ENCODE measurements at places on chromosomes 1 and 21. TPM values are rescaled to one million over a fixed set of nuclear protein-coding genes. Genes with fewer than 3 reads are reported as not detected.

- DNase-seq: no peak
- H3K4me3 ChIP-seq: no peak overlapping the region
- H3K36me3 ChIP-seq: no peaks in the 10 kb centered on the region
- H3K4me1 ChIP-seq: no peaks in the 10 kb centered on the region
Measured at GRCh38 chr1:59408608-59409240, 111.8 kb downstream of the FGGY start.

GRCh38 chr21:28671549-28672195 is 321.0 kb downstream of the LTN1 start:
- H3K27ac ChIP-seq: no peak overlapping the region
- no peaks in the 10 kb centered on the region for H3K36me3 ChIP-seq

The PRAMEF2 gene
- total RNA-seq: not detected

The PYHIN1 gene
- total RNA-seq: 197 TPM

DNA sequence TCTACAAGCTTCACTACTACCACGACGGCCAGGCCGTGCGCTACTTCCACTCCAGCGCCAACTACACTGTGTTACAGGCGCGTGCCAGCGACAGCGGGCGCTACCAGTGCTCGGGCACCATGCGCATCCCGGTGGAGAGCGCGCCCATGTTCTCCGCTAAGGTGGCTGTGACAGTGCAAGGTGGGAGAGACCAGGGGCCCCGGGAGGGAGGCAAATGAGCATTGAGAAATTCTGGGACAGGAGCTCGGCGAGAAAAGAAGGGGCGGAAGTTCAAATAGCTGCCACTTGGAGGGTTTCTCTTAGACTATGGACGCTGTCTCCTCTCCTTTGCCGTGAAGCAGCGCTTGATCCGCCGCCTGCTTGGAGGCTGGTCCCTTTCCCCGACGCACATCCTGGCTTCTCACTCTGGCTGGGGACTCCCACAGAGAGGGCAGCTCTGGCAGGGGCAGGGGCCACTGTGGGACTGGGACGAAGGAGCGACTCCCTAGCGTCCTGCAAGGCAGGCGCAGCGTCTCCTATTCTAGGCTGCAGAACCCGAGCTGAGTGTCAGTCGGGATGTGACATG is 4.6 kb downstream of the FCRLB start:
- H3K4me3 ChIP-seq: peak overlapping the region; percentile 63
- no peaks in the 10 kb centered on the region for H3K36me3 ChIP-seq
- peaks cover 51% of the 10 kb centered on the region for H3K4me1 ChIP-seq
- DNase-seq: peak; percentile 64

The ZYG11B gene
- total RNA-seq: 7.4 TPM

DNA sequence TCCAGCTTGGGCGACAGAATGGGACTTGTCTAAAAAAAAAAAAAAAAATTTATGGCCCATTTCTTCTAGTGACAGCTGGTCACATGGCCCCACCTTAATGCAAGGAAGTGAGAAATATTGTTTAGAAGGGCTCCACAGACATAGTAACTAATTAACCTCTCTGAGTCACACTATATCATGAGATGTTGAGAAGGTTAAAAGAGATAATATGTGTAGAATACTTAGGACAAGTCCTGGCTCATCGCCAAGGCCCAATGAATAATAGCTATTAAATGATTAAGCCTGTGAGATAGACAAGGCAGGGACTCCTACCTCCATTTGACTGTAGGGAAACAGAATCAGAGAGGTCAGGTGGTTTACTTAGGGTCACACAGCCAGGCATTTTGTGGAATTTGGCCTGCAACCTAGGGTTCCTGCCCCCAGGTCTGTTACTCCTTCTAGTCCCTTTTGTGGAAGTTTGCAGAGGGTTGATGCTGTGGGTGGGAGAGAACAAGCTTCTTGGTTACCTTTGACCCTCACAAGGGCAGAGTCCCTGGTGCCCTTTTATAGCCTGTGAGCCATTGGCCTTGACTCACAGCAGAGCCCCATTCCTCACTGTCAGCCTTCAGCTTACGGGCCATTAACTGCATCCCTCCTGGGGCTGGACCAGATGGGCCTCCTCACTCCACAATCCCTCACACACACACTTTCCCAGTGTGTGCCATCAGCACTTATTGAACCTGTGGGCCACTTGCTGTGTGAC is 48.5 kb downstream of the OPRD1 start:
- no peak overlapping the region for H3K4me3 ChIP-seq
- DNase-seq: no peak
- H3K27me3 ChIP-seq: no peaks in the 10 kb centered on the region
- no peaks in the 10 kb centered on the region for H3K4me1 ChIP-seq

DNA sequence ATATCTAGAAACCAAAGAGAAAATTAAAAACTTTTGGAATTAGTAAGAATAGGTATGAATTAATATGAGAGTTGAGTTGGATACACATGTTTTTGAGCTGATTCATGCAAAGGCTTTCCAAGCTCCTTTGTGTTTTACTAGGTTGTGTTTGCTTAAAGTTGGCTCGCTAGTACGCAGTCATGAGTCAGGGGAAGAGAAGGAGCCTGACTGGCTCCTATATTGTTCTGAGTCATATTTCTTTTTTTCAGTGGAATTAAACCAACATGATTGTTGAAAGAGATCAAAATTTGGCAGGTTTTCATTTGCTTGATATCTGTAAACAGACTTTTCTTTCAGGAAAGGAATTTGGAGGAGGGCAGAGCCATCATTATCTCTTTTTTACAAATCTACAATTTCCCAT is 66.7 kb downstream of the MAGI3 start:
- DNase-seq: no peak
- H3K4me1 ChIP-seq: no peaks in the 10 kb centered on the region
- H3K36me3 ChIP-seq: no peaks in the 10 kb centered on the region
- no peak overlapping the region for H3K4me3 ChIP-seq

DNA sequence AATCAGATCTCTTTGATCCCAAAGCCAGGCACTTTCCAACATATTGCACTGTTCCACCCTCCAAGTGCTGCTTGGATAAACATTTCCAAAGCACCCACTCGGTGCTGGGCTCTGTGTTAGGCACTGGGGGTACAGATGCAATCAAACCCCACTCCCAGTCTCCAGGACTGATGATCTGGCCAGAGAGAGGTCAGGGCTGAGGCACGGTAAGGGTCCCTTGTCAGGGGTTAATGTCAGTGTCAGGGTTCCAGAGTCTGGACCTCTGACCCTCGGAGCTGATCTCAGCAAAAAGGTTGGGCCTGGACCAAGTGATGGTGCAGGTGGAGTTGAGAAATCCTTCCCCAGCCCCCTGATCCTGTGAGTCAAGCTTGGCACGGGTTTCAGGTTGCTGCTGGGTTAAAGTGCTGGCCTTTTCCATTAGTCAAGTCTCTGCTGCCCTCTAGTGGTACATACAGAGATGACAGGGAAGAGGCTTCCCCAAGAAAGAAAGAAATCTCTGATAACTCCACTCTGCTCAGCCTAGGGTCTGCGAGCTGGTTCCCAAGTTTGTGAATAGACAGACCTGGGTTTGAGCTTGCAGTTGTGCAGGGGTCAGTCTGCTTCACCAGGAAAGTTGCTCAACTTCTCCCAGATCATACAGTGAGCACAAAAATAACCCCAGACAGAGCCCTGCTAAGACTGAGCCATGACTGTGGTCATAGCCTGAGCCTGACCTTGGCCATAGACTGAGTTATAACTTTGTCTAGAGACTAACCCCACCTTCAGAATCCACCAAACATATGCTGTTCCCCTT is 74.6 kb downstream of the DMRTA2 start:
- no peak for DNase-seq
- H3K4me3 ChIP-seq: no peak overlapping the region
- H3K27ac ChIP-seq: no peak overlapping the region
- no peaks in the 10 kb centered on the region for H3K4me1 ChIP-seq
- H3K27me3 ChIP-seq: no peaks in the 10 kb centered on the region
- H3K36me3 ChIP-seq: no peaks in the 10 kb centered on the region

DNA sequence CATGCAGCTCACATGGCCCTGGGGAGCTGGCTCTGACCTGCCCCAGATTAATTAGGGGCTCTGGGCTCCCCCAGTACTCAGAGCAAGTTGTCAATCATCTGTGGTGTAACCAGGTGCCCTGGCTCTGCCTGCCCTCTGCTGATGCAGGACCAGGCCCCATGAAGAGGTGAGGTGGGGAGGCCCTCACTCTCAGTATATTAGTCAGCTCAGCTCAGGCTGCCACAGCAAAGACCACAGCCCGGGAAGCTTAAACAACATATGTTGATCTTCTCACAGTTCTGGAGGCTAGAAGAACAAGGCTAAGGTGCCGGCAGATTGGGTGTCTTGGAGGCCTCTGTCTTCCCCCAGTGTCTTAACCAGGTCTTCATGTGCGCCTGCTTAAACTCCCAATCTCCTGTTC is 66.5 kb downstream of the FCRL5 start:
- no peak overlapping the region for H3K4me3 ChIP-seq
- no peaks in the 10 kb centered on the region for H3K27me3 ChIP-seq
- H3K36me3 ChIP-seq: no peaks in the 10 kb centered on the region

The ZNF124 gene
- 50.6 TPM for total RNA-seq

- no peaks in the 10 kb centered on the region for H3K27me3 ChIP-seq
- DNase-seq: peak; percentile 53
- H3K27ac ChIP-seq: peak overlapping the region; percentile 71
Measured at GRCh38 chr1:221689138-221689537, 52.8 kb downstream of the DUSP10 start.

DNA sequence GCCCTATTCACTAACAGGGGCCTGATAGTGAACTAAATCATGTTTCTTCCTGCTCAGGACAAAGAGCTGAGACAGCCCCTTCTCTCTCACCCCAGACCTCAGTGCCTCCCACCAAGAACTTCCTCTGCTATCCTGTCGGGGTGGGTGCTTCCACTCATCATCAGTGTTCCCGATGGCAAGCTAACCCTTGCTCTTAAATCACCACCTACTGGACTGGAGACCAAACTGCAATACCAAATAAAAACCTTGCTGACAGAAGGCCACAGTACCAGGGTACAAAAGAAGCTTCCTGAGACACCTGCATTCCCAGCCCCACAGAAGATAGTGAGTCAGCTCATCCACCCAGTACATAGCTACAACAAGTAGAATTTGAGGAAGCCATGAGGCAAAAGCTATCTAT is 799.5 kb downstream of the LTN1 start:
- no peak for DNase-seq
- no peak overlapping the region for H3K27ac ChIP-seq
- H3K27me3 ChIP-seq: no peaks in the 10 kb centered on the region

DNA sequence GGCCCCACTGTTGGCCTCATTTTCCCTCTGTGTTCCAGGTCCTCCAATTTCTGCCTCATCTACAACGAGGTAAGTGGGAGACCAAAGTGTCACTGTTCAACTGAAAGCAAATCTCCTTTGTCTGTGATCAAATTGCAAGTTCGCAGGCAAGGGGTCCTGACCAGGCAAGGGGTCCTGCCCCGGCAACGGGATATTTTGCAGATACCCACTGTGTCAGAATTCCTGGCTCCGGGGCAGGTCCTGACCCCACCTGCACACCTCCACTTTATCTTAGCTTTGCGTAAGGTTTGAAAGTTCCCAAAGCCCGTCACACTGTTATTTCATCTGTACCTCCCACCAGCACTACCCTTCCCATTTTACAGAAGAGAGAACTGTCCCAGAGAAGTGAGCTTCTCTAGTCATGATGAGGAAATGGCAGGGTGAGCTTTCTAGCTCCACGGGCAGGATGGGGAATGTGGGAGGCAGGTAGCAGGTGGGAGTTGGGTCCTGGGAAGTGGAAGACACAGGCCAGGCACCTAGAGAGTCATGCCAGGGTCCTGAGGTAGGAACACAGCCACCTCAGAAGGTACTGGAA is 32.0 kb upstream of the CSF1 start:
- H3K27ac ChIP-seq: no peak overlapping the region
- DNase-seq: no peak
- H3K4me3 ChIP-seq: no peak overlapping the region
- no peaks in the 10 kb centered on the region for H3K36me3 ChIP-seq
- H3K4me1 ChIP-seq: no peaks in the 10 kb centered on the region

The IER5 gene
- 164 TPM for total RNA-seq

The SHISAL2A gene
- 31.4 TPM for total RNA-seq

The GPX7 gene
- 10.2 TPM for total RNA-seq

The SPRR5 gene
- total RNA-seq: not detected

DNA sequence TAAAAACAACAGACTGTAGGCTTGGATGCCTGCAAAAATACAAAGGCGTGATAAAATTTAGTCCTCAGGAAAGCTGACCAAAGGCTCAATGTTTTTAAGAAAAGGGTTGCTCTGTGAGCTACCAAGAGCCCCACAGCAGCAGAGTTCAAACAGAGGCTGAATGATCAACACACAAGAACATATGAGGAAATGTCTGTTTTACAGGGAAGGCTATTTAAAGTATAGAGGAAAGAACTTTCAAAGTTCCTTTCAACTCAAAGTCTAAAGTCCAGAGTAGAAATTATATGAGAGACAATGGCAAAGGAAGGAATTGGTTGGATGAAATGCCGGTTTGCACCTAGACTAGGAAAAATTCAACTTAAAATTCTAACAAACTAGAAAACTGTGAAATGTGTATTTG is 8.6 kb downstream of the CLSTN1 start:
- H3K27me3 ChIP-seq: no peaks in the 10 kb centered on the region
- no peak overlapping the region for H3K27ac ChIP-seq
- H3K36me3 ChIP-seq: no peaks in the 10 kb centered on the region

The PADI1 gene
- not detected for total RNA-seq

DNA sequence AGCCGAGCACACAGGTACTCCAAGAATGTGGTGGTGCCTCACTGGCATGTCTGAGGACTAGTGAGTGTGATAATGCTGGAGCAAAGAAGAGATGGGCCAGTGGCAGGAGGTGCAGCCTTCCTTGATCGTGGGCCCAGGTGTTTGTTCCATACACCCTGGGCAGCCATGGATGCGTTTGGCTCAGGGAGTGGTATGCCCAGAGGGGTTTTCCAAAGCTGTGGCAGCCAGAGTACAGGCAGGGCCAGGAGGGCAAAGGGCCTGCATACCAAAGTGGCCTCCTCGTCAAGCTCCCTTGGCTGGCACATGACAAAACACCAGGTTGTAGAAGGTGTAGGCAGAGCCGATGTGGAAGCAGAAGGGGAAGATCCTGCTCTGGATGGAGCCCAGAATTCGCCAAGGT is 19.0 kb downstream of the PARS2 start:
- no peak for DNase-seq
- no peak overlapping the region for H3K27ac ChIP-seq
- H3K4me3 ChIP-seq: no peak overlapping the region
- peaks cover 25% of the 10 kb centered on the region for H3K36me3 ChIP-seq

DNA sequence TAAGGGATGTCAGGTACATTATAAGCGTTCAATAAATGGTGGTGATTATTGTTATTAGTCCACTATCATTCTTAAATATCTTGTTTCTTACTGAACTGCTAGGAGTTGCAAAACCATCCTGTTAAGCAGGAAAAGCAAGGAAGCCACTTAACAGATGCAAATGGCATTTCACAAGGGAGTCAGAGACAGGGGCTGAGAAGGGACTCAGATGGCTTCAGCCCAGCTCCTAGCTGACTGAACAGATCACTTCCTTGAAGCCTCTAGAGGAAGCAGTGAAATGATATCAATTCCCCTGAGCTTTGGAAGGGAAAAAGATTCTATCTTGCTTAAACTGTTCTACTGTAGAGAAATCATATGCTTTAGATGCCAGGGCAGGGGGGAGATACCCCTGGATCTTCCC is 151.5 kb downstream of the ST6GALNAC5 start:
- no peak overlapping the region for H3K27ac ChIP-seq
- H3K4me1 ChIP-seq: no peaks in the 10 kb centered on the region
- no peak for DNase-seq
- no peaks in the 10 kb centered on the region for H3K27me3 ChIP-seq
